Fibroblast of skin of left biceps (primary cell): ENCODE measurements at places on chromosomes 13 and 19.

DNA sequence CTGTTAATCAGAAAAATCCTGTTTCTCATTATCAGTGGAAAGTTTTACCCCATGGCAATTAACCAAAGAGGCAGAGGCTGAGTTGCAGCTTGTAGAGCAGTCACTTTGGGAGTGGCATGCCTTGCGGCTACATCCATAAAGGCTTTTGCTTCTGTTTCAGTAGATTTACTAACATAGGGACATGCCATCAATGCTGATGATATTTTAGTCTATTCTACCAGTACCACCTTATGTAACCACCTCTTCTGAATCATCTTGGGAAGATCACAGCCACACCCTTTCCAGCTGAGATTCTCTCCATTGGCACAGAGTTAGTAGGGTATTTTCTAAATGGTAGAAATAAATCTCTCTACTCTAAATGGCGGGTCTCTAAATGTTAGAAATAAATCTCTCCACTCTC is 37.5 kb downstream of the POSTN start:
- no peak for DNase-seq

DNA sequence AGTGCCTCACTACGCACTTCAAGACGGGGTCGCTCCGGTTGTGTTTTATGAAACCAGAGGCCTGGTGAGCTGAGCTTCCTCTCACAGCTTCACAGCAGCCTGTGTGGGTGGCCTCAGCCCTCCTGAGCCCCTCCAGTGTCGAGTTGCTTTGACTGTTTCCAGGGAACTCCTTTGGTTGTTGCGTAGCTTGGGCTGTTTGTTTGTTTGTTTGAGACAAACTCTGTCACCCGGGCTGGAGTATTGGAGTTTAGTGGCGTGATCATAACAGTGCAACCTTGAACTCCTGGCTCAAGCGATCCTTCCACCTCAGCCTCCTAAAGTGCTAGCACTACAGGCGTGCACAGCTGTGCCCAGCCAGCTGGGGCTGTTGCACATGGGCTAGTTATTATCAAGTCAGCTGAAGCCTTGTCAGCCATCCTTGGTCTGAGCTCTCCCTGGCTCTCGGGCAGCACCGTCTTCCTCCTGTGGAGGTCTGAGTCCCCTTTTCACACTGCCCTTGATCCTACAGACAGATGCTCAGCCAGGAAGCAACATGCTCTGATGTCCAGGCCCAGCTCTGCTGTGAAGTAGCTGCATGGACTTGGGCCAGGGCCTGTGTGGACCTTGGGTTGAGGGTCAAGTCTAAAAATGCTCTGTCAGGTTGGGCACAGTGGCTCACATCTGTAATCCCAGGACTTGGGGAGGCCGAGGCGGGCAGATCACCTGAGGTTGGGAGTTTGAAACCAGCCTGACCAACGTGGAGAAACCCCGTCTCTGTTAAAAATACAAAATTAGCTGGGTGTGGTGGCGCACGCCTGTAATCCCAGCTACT is 10.2 kb downstream of the DOT1L start:
- DNase-seq, result no peak

- no peak for DNase-seq
Measured at GRCh38 chr13:24004971-24005370, 107.7 kb upstream of the C1QTNF9B start.

DNA sequence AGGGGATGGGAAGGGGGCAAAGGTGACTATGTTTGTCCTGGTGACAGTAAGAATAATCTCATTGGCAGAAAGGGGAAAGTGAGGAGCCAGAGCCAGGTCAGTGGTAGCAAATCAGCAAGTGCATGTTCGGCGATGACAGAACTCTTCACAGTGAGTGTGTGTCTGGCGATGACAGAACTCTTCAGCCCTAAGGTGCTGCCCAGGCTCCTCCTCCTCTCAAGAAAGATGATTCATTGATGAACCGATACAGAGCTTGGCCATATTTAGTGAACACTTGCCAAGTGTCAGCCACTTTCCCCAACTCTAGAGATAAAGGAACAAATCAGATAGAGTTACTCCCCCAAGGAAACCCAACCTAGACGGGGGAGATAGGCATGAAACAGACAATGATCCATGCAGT is 199.3 kb upstream of the UBL3 start:
- DNase-seq, result no peak
